Activated T-helper 1 cell treated with Interleukin-2 at 50 U/mL for 16 hours (primary cell): ENCODE measurements at places on chromosomes 3 and 15.

- no peak for DNase-seq
These were observed 184.8 kb upstream of the BCL6 start for GRCh38 chr3:187930021-187930420.

DNA sequence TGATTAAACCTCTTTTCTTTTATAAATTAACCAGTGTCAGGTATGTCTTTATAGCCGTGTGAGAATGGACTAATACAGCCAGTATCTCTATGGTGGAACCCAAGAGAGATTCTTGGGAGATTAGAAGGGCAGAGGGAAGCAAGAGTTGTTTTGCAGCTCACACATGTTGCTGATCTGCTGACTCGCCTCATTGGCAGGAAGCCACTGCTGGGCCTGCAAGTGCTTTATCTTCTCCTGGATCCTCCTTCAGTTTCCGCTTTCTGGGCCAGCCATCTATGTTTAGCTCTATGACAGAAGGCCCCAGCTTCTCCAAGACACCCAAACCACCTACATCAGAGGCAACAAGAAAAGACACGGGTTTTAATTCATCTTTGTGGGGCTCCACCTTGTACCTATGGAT is 23.4 kb upstream of the GALNT15 start:
- DNase-seq, result no peak

DNA sequence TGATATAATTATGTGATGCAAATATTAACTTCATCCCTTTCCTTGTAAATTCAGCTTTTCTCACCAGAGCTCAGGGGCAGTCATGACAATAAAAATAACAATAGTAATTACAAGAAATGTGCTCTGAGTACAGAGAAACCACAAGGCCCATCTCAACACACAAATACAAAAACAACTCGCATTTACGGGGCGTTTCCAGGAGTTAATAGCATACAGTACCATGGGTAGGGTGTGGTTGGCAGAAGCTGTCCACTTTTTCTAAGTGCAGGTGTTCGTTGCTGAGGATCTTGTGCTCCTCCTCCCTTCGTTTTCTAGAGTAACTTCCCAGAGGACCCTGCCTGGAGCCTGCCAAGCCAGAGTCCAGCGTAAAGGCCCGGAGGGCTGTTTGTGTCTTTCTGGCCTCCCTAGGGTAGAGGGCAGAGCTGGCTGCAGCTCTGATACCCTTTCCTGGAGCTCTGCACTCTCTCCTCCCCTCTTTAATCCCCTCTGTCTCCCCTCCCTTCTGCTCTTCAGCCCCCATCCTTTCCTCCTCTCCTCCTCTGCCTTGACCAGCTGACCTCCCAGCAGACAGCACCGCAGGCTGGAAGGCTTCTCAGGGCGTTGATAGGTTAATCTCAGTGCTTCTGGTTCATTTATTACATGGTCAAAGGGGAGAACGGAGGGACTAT is 11.4 kb downstream of the SEMA3G start:
- DNase-seq, result no peak

- DNase-seq, result peak; percentile 56
These were observed 925 bp upstream of the PSTPIP1 start for GRCh38 chr15:76994001-76994400.

DNA sequence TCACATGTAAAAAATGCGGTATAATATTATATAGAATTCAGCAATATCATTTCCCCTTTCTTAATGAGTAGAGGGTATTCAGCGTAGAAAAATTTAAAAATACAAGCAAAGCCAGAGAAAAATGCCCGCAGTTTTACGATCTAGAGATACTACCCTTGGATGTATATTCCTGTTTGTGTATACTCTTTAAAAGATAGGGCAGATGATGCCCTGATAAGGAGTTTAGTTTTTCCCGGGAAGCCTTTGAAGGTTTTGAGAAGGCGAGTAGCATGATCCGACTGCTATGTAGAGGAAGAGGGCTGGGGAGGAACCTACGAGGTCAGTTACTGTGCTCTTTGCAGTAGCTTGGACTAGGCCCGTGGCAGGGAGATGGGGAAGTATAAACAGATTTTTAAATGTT is 1.2 kb downstream of the YEATS2 start:
- no peak for DNase-seq
